ENCODE measurements at places on chromosomes 3 and 15. TPM values are rescaled to one million over a fixed set of nuclear protein-coding genes. Genes with fewer than 3 reads are reported as not detected.

TF gene
- 0.07 TPM for polyA plus RNA-seq

SEMA3F gene
- 14.7 TPM for polyA plus RNA-seq

DHFR2 gene
- 3.4 TPM for polyA plus RNA-seq

C2CD4B gene
- polyA plus RNA-seq = not detected

TYRO3 gene
- 21.0 TPM for polyA plus RNA-seq

NFKBIZ gene
- polyA plus RNA-seq = 27.3 TPM

TUSC7 gene
- polyA plus RNA-seq = not detected

Measured in AG04450 (cell line).